ENCODE measurements at places on chromosomes 5 and 9. TPM values are rescaled to one million over a fixed set of nuclear protein-coding genes. Genes with fewer than 3 reads are reported as not detected.

SH3GL2 gene
- total RNA-seq: not detected

ANKRD20A1 gene
- 2.2 TPM for total RNA-seq

PRR16 gene
- total RNA-seq: 3.3 TPM

NEUROG1 gene
- not detected for total RNA-seq

VCAN gene
- 224 TPM for total RNA-seq

DCANP1 gene
- total RNA-seq: not detected

CDH18 gene
- total RNA-seq: not detected

EIF4E1B gene
- not detected for total RNA-seq

THG1L gene
- total RNA-seq: 7.5 TPM

IL9 gene
- total RNA-seq: not detected

SLC25A2 gene
- 0.61 TPM for total RNA-seq

C9 gene
- not detected for total RNA-seq

RABL6 gene
- 54.9 TPM for total RNA-seq

C6 gene
- total RNA-seq: 6.8 TPM

TLX3 gene
- total RNA-seq: not detected

LCN9 gene
- total RNA-seq: not detected

NPR3 gene
- total RNA-seq: 43.3 TPM

TTC23L gene
- total RNA-seq: not detected

PCDHAC1 gene
- 0.61 TPM for total RNA-seq

CBY3 gene
- not detected for total RNA-seq

MCTP1 gene
- 37.5 TPM for total RNA-seq

SLC44A1 gene
- total RNA-seq: 35.3 TPM

PIK3R1 gene
- total RNA-seq: 174 TPM

LARP1 gene
- 202 TPM for total RNA-seq

PPP3R2 gene
- not detected for total RNA-seq

SEMA6A gene
- total RNA-seq: 24.0 TPM

FOXI1 gene
- total RNA-seq: not detected

ZNF454 gene
- 1.8 TPM for total RNA-seq

GPX3 gene
- 4,437 TPM for total RNA-seq

EXD3 gene
- 14.9 TPM for total RNA-seq

ST6GALNAC6 gene
- 109 TPM for total RNA-seq

BHMT2 gene
- total RNA-seq: 60.6 TPM

PCDHGA8 gene
- 0.87 TPM for total RNA-seq

MLANA gene
- not detected for total RNA-seq

ADAMTS16 gene
- 1.8 TPM for total RNA-seq

SPINK6 gene
- not detected for total RNA-seq

PHF24 gene
- total RNA-seq: 0.39 TPM

ALDH7A1 gene
- total RNA-seq: 25.1 TPM

ACTBL2 gene
- total RNA-seq: not detected

HMMR gene
- 0.32 TPM for total RNA-seq

C7 gene
- total RNA-seq: 326 TPM

PHYHD1 gene
- total RNA-seq: 13.6 TPM

ADAMTSL1 gene
- total RNA-seq: 3.4 TPM

Measured in mesenteric fat pad (tissue), 1 donor.